ENCODE measurements at places on chromosomes 4 and X.

DNA sequence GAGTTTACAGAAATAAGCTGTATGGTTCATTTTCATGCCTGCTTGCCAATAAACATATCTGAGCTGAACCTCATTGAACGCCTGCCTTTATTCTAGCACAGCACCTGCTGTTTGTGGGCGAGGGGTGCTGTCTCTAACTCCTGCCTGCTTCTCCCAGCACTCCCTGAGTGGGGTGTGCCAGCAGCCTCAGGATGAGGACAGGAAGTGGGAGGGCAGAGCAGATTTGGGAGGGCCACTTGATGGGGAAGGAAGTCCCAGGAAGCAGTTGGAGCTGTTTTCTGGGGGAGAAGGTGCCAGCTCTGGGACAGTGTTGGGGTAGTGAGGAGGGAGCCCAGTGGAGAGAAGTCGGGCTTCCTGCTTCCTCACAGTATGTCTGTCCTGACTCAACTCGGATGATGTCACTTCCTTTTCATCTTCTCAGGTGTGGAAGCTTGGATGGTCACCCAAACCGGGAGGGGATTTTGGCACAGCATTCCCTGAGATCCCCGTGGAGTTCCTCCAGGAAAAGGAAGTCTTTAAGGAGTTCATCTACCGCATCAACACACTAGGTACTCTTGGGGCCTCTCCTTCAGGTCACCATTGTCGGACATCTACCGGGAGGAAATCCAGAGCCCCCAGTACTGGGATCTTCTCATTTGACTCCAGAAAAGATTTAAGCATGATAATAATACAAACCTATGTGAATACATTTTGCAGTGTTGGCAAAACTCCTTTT is 29.0 kb upstream of the MSANTD1 start:
- peak; percentile 2 for DNase-seq

DNA sequence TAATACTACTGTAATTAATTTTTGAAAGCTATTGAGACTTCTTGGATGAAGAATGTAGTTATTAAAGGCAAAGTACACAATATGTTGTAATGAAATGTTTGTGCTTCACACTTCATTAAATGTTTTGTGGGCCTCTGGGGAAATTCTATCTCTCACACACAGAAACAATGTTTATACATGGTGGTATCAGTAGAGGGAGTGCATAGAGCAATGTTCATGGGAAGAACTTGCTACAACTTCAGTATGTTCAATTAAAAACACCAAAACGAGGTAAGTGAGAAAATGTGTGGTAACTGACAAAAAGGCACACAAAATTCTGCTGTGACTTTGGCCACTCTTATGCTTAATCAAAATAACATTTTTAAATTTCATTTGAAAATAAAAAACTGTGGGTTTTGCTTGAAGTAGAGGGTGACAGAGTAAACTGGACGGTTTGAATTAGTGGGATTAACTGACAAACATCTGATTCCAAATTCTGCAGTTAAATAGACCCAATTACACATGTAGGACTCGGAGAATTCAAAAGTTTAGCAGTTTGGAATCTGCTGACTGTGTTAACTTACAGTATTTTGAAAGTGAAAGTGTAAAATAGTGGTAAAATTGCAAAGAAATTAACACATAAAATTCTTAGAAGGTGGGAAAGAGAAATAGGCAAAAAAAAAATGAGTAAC is 111.4 kb upstream of the TTC29 start:
- no peak for DNase-seq

DNA sequence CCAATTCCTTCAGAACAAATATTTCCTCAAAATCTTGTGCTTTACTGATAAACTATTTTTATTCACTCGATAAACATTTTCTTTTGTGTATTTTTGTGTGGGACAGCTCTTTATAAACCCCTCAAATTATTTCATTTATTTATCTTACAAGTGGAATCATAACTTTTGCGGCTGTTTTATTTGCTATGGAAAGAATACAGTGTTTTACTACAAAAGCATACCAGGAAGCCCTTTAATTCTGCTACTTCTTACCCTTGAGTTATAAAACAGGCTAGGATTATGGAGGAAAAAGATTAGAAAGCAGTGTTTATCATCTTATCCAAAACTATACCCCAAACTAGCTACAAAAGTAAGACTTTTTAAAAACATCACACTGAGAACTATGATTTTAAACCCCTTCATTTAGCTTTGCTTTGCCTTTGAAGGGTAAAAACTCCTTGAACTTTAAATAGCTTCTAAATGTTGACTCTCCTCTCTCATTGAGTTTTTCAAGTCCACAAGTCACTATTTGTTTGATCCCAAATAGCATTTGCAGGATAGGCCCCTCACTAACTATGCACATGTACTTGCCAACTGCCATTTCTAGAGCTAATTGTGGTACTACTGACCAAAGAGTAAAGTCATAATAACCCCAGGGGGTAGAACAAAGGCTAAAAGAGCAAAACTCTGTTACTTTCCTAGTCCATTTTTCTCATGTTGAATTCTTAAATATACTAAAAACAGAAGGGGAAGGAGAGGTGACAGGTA is 45.8 kb upstream of the SGMS2 start:
- DNase-seq: no peak

DNA sequence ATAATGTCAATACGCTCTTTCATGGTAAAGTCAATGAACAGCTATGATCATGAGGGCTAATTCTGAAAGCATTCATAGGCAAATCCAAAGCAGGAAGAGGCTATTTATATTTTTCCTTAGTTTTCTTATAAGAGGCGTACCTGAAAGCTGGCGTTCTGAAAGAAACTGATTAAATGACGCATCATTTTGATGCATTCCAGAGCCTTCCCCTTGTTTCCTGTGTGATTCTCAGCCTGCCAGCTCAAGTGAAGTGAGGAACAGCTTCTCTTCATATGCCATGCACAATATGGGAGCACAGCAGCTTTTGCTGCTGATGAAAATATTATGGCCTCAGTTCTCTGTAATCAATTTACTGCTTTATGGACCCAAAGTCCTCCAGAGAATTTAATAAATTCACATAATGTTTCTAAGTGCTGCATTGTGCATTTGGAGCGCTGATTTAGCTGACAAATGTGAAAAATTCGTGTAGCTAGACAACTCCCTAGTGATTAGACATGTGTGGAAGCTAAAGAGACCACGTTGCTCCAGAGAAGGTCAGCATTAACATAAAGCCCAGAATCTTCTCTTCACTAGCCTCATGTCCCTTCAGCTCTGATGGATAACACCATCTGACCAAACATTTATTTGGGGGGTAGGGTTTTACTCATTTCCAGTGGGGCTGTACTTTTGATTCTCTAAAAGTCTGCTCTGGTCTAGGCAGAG is 110.8 kb downstream of the GPAT3 start:
- DNase-seq: no peak

DNA sequence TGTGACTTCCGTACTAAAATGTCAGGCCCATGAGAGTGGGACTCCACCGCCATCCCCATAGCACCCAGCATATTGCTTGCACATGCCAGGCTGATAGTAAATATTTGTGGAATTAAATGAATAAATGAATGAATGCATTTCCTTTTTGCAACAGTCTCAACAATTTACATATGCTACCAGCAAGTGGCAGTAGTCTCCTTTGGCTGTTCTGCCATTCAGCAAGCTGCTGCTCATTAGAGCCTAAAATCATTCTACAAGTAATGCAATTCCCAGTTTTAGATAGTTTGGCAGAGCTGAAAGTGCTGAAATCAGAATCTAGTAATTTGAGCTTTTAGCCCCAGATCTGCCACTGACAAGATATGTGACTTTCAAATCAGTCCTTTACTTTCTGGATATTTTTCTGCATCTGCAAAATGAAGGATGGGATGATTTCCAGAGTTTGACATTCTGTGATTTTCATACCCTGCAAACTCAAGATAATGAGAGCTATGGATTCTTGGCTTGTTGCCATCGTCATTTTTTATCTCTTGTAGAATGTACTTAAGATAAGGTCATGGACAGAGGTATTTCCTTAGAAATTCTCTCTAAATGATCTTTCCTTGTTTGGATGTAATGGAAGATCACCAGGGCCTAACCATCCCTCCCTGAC is 35.7 kb upstream of the INTS6L start:
- peak; percentile 22 for DNase-seq

DNA sequence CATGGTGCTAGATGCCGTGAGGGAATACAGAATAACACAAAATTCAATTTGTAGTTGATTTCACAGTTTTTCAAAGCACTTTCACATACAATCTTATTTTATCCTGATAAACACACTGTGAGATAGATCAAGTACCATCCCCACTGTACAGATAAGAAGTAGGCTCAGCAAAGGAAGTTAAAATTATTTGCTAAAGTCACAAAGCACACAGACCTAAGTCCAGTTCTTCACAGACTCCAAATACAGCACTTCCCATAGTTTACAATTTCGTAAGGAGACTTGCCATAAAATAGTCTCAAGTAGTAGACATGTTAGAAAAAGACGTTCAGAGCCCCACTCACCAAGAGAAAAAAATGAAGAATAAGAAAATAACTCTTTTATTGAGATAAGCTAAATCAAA is 7.8 kb upstream of the CUL4B start:
- DNase-seq: no peak

GRCh38 chr4:118338981-118339765 is 13.6 kb downstream of the PRSS12 start:
- no peak for DNase-seq

- DNase-seq: peak; percentile 46
Observed at GRCh38 chr4:26826721-26827120, 33.9 kb upstream of the STIM2 start.

DNA sequence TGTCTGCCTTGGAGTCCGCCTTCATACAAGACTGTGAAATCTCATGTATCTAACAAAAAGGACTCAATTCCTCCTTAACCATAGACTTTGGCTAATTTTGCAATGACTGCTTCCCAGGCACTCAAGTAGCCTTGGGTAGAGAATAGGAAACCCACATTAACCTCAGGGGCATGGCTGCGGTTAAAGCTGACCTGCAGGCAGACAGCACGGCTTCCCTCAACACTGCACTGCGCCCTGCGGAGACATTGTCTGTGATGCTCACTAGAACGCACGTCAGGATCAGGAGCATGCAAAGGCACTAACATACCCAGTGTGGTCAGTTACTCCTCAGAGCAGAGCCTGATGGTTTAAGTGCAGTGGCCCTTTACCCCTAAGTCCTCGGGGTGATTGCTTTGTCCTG is 10.3 kb upstream of the GPR143 start:
- no peak for DNase-seq

GRCh38 chr4:172822331-172822730 is 346.3 kb upstream of the GALNT7 start:
- DNase-seq: no peak

- no peak for DNase-seq
Observed at GRCh38 chrX:110318664-110318968, 731 bp upstream of the AMMECR1 start.

- DNase-seq: no peak
Observed at GRCh38 chr4:175414602-175415001, 397.5 kb downstream of the GPM6A start.

DNA sequence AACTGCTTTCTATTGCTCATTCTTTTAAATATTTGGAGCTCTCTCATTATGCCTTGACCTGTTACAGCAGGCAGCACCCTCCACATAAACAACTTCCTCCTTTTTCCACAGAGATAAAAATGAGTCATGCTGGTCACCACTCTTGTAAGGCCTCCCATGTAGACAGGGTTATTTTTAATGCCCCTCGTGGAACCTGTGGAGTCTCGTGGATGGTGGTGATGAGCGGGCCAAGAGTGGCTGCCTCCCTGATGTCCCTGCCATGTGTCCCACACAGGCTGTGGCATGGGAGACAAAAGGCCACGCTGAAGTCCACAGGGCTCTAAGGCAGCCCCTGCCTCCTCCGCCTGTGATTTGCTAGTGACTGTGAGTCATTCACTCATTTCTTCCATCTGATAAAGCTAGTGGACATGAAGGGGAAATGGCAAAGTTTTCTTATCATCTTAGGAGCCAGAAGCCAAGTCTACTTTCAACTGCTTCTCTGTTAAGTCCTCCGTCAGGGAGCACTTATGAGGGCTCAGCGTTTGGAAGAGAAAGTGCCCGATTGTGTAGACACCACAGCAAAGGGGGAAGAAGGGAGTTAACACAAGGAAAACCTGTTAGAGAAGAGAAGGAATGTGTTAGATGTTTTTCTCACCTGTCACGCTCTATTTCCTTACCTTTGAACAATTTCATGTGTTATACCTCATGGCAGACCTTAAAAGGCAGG is 121.6 kb upstream of the FAT1 start:
- DNase-seq: no peak

- no peak for DNase-seq
Observed at GRCh38 chrX:132270021-132270420, 50.8 kb upstream of the RAP2C start.

GRCh38 chr4:3336382-3337356 is 43.8 kb downstream of the RGS12 start:
- no peak for DNase-seq

DNA sequence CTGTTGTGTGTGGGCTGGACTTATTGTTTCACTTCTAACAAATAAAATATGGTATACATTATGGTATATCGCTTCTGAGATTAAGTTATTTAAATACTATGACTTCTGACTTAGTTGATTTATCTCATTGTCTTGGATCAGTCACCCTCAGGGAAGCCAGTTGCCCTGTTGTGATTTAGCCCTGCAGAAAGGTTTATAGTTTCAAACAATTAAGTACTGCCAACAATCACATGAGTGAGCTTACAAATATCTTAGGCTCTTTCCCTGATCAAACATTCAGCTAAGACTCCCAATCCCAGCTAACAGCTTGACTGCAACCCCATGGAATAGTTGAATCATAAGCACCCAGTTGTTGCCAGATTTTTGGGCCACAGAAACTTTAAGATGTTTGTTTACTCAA is 85.4 kb downstream of the MAGEC1 start:
- no peak for DNase-seq

- DNase-seq: no peak
Observed at GRCh38 chr4:67332627-67333026, 212.7 kb downstream of the CENPC start.

DNA sequence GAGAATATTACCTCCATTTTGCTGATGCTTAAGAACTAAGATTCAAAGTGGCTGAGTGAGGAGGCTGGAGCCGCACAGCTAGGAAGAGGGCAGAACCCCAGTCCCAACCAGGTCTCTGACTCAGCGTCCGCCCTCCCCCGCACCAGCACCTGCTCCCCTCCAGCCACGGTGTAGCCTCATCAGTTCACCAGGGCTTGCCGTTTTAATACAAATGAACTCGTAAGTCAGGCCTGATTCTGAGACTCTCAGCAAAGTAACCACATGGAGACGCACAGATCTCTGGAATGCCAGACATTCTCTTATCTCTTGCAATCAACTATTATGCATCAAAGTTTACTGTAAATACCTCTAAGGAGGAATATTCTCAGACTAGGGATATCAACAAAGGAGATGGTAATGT is 52.4 kb downstream of the ENPP6 start:
- no peak for DNase-seq

- no peak for DNase-seq
Observed at GRCh38 chrX:97310373-97310772, 426.7 kb downstream of the RPA4 start.

GRCh38 chrX:13235930-13236329 is 83.9 kb downstream of the ATXN3L start:
- no peak for DNase-seq

- DNase-seq: no peak
Observed at GRCh38 chr4:31793907-31794306, 1073.7 kb downstream of the PCDH7 start.

GRCh38 chr4:6027392-6027791 is 9.2 kb upstream of the C4orf50 start:
- DNase-seq: no peak
